ENCODE measurements at places on chromosomes 6 and 20. TPM values are rescaled to one million over a fixed set of nuclear protein-coding genes. Genes with fewer than 3 reads are reported as not detected.

OR2H1 gene
- under 0.01 TPM for total RNA-seq

DYNLT2 gene
- total RNA-seq: 2.0 TPM

TUBB2B gene
- total RNA-seq: 5,262 TPM

MYBL2 gene
- 0.41 TPM for total RNA-seq

EYS gene
- 2.0 TPM for total RNA-seq

CTSZ gene
- 10.6 TPM for total RNA-seq

GPLD1 gene
- total RNA-seq: 10.6 TPM

C2 gene
- total RNA-seq: 3.7 TPM

MUC22 gene
- not detected for total RNA-seq

TMEM74B gene
- 9.4 TPM for total RNA-seq

DEFB124 gene
- not detected for total RNA-seq

Measured in frontal cortex (tissue), 4 donors.